ENCODE measurements at places on chromosomes 3 and 15. TPM values are rescaled to one million over a fixed set of nuclear protein-coding genes. Genes with fewer than 3 reads are reported as not detected.

Gene CHRNA3
- total RNA-seq: 5.7 TPM

Gene IMPDH2
- 93.0 TPM for total RNA-seq

Gene FSIP1
- total RNA-seq: 5.8 TPM

DNA sequence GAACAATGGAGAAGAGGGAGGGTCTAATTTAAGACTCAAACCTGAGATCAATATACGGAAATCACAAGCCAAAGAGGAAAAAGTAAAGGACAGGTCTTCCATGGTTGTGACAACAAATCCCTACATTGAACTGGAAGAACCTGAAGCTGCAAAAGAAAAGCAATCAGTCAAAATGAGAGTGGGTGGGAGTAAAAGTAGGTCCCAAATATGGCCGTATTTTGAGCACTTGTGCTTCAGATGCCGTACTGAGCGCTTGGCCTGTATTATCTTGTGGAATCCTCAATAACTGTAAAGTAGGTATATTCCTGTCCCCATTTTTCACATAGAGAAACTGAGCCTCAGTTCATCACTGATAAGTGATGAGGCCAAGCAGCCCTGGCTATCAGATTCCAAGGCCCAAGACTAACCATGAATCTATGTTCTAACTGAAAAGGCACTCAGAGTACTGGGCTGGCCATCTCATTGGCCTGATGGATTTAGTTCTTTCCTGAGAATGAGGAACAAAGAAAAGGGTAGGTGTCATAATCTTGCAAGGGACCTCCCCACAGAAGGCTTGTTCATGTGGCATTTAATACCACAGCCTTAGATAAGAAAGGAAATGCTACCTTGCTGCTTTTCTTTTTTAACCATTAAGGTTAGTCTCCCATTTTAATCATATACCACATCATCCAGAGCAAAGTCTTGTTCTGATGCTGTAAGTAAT, 52.5 kb downstream of the LRRN1 start:
- H3K4me3 ChIP-seq: no peak overlapping the region
- no peak for DNase-seq
- peaks cover 3% of the 10 kb centered on the region for H3K4me1 ChIP-seq
- no peaks in the 10 kb centered on the region for H3K36me3 ChIP-seq

DNA sequence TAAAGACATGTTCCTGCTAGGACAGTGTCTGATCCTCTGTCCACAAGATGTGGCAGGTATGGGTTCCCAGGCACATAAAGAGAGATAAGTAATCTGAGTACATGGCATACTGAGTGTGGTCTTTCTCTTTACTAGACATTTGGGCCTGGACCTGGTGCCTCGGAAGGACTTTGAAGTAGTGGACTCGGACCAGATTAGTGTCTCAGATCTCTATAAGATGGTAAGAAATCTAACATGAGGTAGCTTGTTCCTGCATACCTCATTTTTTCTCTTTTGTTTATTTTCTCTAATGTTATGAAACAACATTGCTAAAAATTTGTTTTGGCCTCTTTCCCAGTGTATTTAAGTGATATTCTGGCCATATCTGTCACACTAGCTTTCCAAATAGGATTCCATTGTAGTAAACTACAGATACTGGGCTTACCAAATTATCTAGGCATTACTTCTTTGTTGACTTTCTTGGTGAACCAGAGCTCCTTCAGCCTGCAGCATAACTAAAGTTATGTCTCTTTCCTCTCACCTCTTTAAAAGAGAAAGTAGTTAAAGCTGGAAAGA, 309.8 kb upstream of the MANF start:
- H3K4me3 ChIP-seq: no peak overlapping the region
- no peaks in the 10 kb centered on the region for H3K36me3 ChIP-seq
- DNase-seq: no peak
- H3K27me3 ChIP-seq: no peaks in the 10 kb centered on the region

DNA sequence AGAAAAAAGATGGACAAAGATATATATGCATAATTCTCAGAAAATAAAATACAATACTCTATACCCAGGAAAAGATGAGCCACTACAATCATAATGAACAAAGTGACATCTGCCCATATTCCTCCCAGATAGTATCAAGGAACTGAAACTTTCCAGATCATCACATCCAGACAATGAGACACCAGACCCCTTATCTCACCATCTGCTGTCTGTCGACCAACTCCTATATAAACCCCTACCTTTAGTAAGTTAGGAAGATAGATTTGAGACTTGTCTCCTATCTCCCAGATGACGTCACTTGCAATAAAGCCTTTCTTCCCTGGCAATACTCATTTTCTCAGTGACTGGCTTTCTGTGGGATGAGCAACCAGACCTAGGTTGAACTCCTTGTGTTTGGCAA, 1071.6 kb downstream of the PLOD2 start:
- no peaks in the 10 kb centered on the region for H3K4me1 ChIP-seq
- H3K27me3 ChIP-seq: no peaks in the 10 kb centered on the region
- no peaks in the 10 kb centered on the region for H3K36me3 ChIP-seq
- no peak overlapping the region for H3K4me3 ChIP-seq
- H3K27ac ChIP-seq: no peak overlapping the region
- DNase-seq: no peak

DNA sequence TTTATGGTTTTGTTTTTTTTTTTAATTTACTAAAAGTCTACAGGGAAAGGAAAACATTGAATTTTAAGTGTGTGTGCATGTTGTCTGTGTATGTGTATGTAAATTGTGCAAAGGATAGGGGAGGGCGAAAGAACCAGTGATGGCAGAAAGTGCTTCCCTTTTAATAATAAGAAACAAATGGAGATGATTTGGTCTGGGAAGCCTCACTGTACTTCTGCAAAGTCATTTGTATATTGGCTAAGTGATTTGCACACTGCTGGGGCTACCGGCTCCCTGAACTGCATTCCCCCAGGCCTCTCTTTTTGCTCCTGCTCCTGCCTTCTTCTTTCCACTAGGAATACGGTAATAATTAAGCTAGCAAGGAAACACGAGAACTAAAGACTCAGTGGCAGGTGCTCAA, 101.2 kb downstream of the CD47 start:
- no peaks in the 10 kb centered on the region for H3K27me3 ChIP-seq
- H3K4me3 ChIP-seq: no peak overlapping the region
- DNase-seq: no peak
- no peak overlapping the region for H3K27ac ChIP-seq
- H3K36me3 ChIP-seq: no peaks in the 10 kb centered on the region
- H3K4me1 ChIP-seq: peaks cover 20% of the 10 kb centered on the region

Data from testis (tissue), 5 donors.